NAMALWA (cell line): ENCODE measurements at places on chromosomes 3 and 15.

GRCh38 chr3:74661672-74662071, 47.2 kb upstream of the CNTN3 start:
- DNase-seq = no peak

GRCh38 chr15:31537770-31538592, 211.3 kb downstream of the KLF13 start:
- DNase-seq = no peak

DNA sequence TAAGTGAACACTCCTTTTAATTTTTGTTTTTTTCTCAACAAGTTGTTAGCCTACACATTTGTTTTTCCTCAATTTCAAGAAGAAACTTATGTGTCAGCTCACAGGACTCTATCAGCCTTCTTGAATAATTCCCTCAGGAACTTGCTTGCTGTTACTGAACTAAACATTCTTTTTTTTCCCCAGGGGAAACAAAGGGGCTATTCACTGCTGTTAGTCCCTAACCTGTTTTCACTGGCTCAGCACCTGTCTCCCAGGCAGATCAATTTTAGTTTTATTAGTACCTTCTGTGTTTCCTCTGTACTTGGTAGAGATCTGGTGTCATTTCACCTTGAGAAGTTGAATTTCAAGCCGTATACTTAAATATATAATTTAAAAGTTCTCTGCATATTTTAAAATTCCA, 644.6 kb downstream of the CADM2 start:
- DNase-seq = no peak

GRCh38 chr3:61875046-61875844, 313.9 kb downstream of the PTPRG start:
- DNase-seq = no peak

GRCh38 chr3:167884481-167884880, 149.0 kb downstream of the SERPINI1 start:
- DNase-seq = no peak

GRCh38 chr3:68135067-68135466, 480.7 kb upstream of the SUCLG2 start:
- no peak for DNase-seq
